Stimulated activated CD4-positive, alpha-beta T cell treated with anti-CD3 and anti-CD28 coated beads, Interleukin-1b, Interleukin-23, amount 100 ng/mL, for 1 hour (primary cell): ENCODE measurements at places on chromosomes 5 and 9.
A peak's percentile ranks its signal among the peaks of the same experiment; 100 is the strongest.

- no peak for DNase-seq
Measured at GRCh38 chr5:57779383-57780223, 297.0 kb upstream of the ACTBL2 start.

DNA sequence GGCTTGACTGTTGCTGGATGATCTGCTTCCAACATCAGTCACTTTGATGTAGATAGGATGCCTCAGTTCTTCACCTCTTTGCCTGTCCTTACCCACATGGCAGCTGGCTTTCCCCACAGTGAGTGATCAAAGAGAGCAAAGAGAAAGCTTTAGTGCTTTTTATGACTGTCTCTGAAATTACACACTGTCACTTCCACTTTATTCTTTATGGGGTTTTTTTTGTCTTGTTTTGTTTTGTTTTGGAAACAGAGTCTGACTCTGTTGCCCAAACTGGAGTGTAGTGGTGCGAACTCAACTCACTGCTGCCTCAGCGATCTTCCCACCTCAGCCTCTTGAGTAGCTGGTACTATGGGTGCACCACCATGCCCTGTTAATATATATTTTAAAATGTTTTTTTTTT is 32.4 kb upstream of the C5orf24 start:
- DNase-seq: no peak

DNA sequence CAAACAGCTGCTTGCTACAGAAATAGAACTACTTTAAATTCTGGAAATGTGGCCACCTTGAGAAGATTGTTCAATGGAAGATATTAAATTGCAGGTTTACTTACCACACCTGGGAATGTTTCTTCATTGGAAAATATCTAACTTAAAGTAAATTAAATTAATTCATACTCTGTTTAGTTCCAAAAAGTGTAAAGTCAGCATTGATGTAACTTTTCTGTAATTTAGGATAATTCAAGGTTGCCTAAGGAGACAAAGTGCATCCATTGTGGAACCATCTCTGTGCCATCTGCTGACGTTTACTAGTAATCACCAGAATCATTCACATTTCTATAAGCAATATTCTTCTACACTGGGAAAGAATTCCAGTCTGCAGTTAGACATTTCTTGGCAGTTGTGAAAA is 53.0 kb downstream of the FAM170A start:
- no peak for DNase-seq

DNA sequence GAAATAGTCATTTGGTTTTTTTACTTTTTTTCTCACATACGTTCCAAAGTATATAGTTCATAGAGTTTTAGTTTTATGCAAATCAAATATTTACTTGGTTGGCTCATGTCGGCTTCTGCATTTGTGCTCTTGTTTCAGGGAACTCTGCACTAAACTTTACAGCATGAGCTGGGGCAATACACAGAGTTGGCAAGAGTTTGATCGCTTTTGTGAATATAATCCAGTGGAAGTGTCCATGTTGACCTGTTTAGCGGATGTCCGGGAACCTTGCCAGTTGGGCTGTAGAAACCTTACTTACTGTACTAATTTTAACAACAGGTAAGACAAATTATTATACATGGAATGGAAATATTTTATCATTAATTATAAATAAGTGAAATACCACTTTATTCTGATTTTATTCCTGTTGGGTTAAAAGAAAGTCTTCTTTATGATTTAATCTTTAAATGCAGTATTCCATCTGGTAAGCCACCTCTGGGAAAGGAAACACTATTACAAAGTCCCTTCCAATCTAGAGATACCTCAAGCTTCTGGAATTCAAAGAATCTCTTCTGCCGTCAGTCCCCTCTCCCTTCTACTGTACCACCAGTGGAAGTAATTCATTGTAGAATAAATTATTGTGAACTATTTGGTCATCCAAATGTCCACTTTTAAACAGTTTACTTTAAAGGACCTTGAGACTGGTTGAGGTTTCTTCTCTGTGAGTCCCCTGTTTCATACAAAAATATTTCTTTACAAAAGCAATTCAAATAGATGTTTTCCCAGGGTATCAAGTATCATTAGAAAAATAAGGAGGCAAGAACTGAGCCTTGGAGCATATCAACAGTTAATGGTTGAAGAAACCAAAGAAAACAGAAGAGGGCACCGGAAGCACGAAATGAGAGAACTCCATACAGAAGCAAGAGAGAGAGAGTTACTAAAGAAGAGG is 45.2 kb upstream of the GLIPR2 start:
- no peak for DNase-seq

GRCh38 chr5:169788168-169788567 is 151.1 kb downstream of the DOCK2 start:
- DNase-seq: no peak

DNA sequence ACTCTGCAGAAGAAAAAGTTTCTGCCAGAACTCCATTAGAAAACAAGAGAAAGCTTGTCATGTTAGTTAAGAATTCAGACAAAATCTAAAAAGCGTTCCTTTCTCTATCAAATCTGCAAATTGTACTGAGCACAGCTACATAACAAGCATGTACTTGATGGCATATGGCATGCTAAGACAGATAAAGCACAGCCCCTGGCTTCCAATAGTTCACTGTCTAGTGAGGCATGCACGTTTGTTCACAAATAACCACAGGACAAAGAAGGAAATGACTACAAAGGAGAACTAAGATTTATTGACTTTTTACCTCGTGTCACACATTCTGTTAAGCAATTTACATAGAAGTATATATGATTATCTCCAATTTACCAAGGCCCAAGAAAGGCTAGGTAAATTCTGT is 518.2 kb upstream of the TLE4 start:
- DNase-seq: no peak

- no peak for DNase-seq
Measured at GRCh38 chr9:4229252-4229651, 70.6 kb downstream of the GLIS3 start.

GRCh38 chr9:89304020-89304833 is 6.8 kb upstream of the CKS2 start:
- no peak for DNase-seq

- DNase-seq: no peak
Measured at GRCh38 chr5:125367702-125368101, 621.3 kb upstream of the ZNF608 start.

GRCh38 chr5:43007911-43008362 is 32.2 kb downstream of the ANXA2R start:
- peak; percentile 54 for DNase-seq

GRCh38 chr5:65151614-65152013 is 330.1 kb downstream of the ADAMTS6 start:
- no peak for DNase-seq

GRCh38 chr9:136662326-136662655 is 425 bp upstream of the EGFL7 start:
- no peak for DNase-seq

DNA sequence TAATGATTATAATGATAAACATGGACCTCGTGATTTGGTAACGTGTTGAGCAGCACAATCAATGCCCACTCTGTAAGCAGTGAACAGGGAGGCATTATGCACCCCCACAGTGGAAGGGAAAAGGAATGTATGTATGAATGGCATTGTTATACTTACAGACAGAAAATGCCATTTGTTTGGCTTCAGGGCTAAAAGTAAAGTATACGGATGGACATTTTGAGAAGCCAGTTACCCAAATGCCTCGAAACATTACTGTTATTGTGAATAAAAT is 260.2 kb upstream of the PPP1R2B start:
- DNase-seq: no peak

GRCh38 chr5:131375351-131375750 is 111.5 kb downstream of the CDC42SE2 start:
- DNase-seq: no peak

- no peak for DNase-seq
Measured at GRCh38 chr5:11075035-11075805, 314.2 kb upstream of the DAP start.

- DNase-seq: no peak
Measured at GRCh38 chr5:134063188-134063820, 51.2 kb upstream of the TCF7 start.

DNA sequence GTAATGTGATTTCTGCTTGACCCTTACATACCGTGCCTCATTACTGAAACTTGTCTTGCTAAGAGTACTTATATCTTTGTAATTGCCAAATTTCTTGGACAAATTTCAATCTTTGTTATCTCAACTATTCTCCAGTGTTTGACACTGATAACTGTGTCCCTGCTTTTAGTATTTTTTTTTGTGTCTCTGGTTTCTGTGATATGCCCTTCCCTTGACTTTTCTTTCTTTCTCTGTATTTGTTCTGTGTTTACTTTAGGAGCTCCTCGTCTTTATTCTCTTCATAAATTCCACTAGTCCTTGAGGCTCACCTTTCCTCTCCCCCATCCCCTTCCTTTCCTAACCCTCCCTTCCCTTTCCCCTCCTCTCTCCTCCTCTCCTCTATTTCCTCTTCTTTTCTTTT is 123.7 kb upstream of the FBXL17 start:
- DNase-seq: no peak

- DNase-seq: no peak
Measured at GRCh38 chr9:130780865-130781504, 54.1 kb upstream of the ABL1 start.

GRCh38 chr5:1540166-1540565 is 16.4 kb upstream of the LPCAT1 start:
- DNase-seq: no peak

DNA sequence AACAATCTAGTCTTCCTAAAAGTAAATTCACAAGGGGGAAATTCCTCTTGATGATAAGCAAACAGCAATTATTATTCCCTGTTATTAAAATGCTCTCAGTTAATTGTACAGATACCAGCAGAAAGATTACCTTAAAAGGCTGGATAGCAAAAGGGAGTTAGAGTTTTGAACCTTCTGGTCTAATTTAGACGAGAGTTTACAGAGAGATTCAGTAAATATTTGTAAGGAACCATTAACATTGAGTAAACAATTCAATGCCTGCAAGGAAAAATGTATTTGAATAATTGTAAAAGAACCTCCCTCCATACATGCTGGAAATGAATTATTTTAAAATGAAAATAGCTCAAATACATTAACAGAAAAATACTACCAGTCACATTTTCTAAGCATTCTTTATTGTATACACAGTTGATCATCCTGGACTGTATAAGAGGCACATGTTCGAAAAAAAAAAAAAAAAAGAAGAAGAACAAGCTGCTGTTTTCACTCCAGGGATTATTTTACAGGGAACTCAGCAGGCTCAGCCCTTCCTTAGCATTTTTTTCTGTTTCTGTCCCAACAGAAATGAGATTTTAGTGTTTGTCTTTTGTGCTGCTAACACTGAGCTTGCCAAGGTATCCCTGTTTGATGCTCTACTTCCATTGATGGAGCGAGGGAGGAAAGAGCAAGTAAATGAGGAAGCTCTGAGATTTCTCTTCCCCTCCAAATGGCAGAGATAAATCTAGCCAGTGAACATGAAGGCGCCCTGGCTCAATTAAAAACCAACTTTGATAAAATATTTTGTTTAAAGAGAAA is 141.1 kb downstream of the ENC1 start:
- no peak for DNase-seq

- DNase-seq: no peak
Measured at GRCh38 chr9:98021306-98022040, 35.1 kb upstream of the NANS start.

- no peak for DNase-seq
Measured at GRCh38 chr5:178338126-178338749, 105.6 kb upstream of the PHYKPL start.

DNA sequence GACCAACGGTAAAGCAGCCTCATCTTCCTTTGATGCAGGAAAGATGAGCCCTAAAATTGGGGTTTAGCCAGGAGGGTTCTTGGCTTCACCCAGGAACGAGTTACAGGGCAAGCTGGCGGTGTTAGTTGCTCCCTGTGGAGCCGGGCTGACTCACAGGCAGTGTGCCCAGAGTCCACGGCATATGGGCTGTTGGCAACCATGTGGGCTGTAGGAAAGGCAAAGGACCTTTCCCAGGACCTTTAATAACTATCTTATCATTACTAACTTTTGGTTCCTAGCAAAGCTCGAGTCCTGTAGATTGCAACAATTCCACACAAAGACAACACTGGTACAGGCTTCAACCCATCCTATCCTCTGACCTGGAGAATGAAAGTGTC is 29.8 kb upstream of the CLPTM1L start:
- DNase-seq: no peak

DNA sequence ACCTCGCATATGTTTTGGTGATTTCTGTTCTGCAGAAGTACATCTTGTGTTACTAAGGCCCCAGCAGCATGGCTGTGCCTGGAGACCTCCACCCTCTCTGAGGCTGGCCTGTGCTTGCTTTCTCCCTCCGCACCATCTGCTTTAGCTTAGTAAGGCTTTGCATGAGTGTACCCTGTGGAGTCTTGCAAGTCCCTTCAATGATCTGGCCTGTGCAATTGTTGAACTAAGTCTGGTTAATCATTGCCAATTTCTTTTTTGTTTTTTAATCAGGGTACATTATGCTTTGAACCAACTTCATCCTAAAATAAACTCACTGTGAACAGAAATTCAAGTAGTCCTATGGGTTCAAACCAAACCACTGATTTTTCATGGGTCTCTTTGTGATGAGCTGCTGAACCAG is 32.3 kb downstream of the ACOT12 start:
- no peak for DNase-seq

GRCh38 chr5:62283005-62283404 is 23.0 kb upstream of the KIF2A start:
- no peak for DNase-seq

DNA sequence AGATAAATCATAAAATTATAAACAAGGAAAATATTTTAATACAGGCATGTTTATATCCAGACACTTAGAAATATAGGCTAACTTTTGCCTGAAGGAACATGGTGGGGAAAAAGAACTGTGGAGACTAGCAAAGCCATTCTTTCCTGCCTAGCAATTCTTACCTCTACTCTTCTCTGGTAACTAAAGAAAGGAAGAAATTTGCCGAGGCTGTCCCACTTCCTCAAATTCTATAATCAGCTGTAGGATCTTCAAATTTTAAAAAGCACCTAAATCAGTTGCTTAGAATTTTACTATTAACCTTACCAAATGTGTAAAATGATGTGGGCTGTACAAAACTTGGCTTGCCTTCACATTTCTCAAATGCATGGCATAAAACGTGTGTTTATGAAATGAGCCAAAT is 249.1 kb upstream of the SMARCA2 start:
- no peak for DNase-seq

DNA sequence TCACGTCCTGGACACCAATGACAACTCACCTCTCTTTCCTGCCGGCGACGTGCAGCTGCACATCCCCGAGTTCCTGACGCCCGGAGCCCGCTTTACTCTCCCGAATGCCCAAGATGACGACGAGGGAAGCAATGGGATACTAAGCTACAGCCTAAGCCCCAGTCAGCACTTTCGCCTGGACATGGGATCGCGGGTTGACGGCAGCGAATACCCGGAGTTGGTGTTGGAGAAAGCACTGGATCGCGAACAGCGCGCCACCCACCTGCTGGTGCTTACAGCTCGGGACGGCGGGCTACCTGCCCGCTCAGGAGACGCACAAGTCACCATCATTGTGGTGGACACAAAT is 1.1 kb downstream of the PCDHAC1 start:
- no peak for DNase-seq
